ENCODE measurements at places on chromosomes 12 and 14.

GRCh38 chr12:53187145-53187899 is 6.6 kb upstream of the CSAD start:
- DNase-seq: no peak

- no peak for DNase-seq
Observed at GRCh38 chr14:54638135-54638446, 71.2 kb downstream of the SAMD4A start.

DNA sequence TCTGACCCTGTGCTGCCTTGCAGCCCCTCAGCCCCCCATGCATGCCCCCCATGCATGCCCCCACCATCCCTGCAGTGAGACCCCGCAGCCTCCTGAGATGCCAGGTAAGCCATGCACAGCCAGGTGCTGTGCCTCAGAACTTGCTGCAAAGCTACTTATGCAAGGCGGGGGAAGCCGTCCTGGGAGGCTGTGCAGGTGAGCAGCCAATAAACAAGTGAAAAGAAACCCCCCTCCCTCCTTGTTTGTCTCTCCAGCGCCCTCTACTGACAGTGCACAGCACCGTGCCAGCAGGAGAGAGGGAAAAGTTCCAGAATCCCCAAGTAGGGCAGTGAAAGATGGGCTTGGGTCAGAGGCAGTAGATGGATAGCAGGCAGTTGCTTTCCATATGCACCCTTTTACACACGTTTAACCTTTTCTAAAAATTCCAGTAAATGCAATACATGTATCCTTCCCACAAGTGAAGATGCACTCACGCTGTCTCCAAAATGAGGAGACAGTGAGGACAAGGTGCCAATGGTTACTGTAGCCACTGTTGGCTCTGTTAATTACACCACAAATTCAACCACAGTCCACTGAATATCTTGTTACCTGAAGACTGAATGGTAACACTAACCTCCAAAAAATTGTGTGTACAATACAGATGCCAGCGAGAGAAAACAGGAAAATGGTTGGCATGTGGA is 18.0 kb downstream of the TNFAIP2 start:
- no peak for DNase-seq

- no peak for DNase-seq
Observed at GRCh38 chr14:52370406-52370935, 56.4 kb downstream of the PTGER2 start.

GRCh38 chr14:106670011-106670410 is 1143.6 kb downstream of the TMEM121 start:
- no peak for DNase-seq

DNA sequence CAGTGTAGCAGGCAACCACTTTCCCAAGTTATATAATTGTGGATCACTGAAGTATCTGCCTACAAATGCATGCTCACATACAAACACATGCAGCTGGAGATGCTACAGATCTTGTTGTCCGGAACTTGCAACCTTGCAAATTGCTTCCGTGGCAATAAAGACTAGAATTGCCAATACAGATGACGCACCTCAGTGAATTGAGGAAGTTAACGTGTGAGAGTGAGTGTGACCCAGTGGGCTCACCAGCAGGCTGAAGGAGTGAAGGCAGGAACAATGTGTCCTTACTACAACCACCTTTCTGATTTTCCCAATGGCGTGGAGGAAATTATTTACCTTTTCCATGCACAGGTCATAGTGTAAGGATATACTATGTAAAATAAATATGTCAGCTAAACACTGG is 89.4 kb upstream of the GRIP1 start:
- DNase-seq: no peak

- no peak for DNase-seq
Observed at GRCh38 chr14:99862136-99862535, 68.9 kb downstream of the EML1 start.

- no peak for DNase-seq
Observed at GRCh38 chr12:58832920-58833319, 87.4 kb downstream of the LRIG3 start.

Measured in T-helper 17 cell (primary cell).